Common myeloid progenitor, CD34-positive (primary cell): ENCODE measurements at places on chromosomes 16 and 17.

- DNase-seq: no peak
Measured at GRCh38 chr17:80265205-80266068, 4.8 kb downstream of the RNF213 start.

DNA sequence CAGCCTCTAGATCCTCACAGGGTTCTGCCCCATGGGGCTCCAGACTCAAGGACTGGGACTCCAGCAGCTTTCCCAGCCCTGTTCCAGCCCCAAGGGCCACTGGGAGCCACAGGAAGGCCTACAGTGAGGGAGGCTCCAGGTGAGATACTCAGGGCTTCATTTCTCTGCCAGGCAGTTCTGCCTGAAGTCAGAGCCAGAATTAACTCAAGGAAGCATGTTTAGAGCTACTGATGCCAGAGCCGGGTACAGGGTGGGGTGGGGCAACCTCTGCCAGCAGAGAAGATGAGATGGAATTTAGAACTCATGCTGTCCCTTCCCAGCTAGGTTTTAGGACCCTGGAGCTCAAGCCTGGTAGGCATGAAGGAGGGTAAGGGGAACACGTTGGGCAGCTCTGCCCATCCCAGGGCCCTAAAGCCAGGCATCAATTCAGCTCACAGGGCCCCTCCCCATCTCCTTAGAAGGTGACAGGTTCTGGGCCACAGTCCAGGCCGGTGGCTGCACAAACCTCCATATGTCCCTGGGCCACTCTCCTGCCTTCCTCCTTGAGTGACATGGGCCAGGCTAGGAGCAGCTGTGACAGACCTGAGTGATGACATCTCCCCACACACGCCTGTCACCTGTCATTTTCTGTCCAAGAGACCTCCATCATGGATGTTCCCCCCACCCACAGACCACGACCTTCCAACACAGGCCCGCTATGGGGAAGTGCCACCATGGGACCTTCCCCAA is 24.5 kb upstream of the SPPL2C start:
- DNase-seq: no peak

DNA sequence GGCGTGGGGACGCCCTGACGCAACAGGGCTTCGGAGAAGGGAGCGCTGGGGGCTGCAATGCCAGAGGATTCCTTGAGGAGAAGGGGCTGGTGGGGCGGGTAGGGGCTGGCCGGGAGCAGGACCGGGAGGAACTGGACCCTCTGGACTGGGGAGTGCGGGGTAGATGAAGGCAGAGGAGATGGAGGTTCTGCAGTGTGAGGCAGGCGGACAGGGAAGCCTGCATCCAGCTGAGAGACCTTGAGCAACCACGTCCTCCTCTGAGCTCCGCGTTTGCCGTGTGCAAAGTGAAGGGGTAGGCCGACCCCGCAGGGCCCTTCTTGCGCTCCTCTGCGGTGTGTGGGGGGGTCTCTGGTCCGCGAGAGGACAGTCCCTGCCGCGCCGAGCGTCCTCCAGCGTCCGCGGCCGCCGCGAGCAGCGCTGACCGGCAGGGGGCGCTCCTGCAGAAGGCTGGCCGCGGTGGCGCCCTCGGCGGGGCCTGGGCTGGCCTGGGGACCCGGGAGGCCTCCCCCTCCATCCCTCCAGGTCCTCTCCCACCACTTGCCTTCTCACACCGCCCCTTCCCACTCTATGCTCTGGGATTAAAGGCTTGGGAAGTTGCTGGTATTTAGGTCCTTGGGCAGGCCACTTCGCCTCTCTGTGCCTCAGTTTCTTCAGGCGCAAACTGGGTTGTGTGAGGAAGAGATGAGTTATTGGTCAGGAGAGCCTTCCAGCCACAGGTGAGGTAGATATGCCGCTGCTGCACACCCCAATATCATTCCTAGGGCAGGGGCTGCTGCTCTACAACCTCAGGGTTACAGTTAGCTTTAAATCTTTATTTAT is 9.6 kb upstream of the WNT9B start:
- peak; percentile 46 for DNase-seq

- no peak for DNase-seq
Measured at GRCh38 chr17:80998748-80999535, 7.3 kb downstream of the CHMP6 start.

DNA sequence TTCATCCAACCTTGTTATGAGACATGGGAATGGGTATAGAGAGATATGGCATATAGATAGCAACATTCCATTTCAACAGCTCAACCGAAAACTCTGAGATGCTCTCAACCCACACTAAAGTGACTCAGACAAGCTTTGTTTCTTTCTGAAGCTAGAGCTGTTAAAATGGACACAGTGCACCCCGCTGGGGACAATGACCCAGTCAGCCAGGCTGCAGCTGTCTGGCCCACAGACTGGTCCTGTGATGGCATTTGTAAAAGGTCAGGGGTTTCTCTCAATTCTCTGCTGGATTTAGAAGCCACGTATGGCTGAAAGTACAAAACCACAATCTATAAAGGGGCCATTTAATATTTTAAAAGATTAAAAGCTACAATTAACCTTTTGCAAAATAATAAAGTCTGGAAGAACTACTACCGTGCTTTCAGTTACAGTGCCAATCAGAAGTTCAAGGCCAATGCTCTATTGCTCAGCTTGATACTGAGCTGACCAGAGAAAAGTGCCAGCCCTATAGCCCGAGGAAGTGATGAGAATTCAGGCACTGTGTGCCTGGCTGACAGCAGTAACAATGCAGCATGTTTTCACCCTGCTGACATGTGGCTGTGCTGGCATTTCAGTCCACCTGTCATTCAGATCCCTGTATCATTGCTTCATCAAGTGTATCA is 60.2 kb downstream of the TEX2 start:
- no peak for DNase-seq

- no peak for DNase-seq
Measured at GRCh38 chr16:2174396-2175131, 19.0 kb downstream of the TRAF7 start.

GRCh38 chr17:42421507-42422338 is 1.3 kb downstream of the CAVIN1 start:
- no peak for DNase-seq

DNA sequence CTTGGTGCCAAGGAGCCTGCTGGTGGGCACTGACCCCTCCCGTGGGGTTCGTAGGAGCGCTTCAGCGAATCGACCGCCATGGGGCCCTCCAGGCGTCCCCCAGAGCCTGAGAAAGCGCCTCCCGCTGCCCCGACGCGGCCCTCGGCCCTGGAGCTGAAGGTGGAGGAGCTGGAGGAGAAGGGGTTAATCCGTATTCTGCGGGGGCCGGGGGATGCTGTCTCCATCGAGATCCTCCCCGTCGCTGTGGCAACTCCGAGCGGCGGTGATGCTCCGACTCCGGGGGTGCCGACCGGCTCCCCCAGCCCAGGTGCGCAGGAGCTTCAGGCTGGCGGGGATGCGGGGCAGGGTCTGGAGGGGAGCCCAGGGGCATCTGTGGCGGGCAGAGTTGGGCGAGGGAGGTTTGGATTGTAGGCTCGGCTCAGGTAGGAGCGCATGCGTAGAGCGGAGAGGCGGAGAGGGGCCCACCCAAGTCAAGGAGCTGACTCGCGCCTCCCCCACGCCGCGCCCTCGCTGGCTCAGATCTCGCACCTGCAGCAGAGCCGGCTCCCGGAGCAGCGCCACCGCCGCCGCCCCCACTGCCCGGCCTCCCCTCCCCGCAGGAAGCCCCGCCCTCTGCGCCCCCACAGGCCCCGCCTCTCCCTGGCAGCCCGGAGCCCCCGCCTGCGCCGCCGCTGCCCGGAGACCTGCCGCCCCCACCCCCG is 19.8 kb downstream of the FMNL1 start:
- DNase-seq: no peak

DNA sequence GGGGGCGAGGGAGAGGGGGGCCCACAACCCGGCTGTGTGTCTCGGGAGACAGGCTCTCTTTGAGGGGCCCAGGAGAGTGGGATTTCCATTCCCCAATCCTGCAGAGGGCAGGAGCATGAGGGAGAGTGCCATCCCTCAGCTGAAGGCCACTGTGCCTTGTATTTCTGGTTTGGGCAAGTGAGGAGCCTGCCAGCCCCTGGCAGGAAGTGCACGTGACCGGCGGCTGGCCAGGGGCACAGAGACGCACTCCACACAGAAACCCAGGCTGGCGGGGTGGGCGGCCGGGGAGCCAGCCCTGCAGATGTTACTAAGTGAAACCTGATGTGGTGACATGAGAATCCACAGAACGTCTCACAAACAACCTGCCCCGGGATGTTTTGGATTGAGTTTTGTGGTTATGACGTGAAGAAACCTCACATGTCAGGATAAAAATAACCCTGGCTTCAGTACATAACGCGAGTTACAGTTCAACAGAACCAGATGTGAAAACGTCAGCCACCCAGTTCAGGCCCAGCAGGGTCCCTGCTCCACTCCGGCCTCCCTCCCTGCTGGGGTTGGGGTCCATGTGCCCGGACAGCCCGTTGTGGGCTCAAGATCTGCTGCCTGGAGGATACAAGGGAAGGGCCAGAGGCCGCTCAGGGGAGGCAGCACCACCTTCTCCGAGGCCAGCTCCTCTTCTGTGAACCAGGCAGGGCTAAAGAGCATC is 51.7 kb upstream of the MTSS2 start:
- peak; percentile 96 for DNase-seq

DNA sequence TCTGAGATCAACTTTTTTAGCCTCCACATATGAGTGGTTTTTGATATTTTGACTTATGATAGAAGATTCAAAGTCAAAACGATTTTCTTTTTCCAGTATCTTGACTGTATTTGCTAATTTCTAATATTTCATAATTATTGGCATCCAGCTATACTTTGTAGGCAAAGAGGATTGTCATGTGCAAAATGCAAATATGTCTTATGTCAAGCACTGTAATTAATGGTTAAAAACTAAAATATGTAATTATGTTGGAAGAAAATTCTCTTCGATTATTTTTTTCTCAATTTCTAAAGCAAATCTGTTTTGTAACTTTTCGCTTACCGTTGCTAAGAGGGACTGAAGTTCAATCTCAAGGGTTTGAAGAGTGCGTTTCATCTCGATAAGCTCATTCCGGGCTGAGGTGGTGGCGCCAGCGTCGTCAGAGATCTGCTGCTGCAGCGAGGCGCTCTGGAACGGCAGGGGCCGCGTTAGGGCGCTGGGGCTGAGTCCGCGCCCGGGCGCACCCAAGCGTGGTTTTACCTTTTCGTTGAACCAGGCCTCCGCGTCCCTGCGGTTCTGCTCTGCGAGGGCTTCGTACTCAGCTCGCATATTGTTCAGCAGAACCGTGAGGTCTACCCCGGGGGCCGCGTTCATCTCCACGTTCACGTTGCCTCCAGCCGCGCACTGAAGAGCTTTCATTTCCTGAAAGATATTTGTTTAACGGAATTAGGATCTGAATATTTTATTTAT is 3.0 kb downstream of the KRT27 start:
- peak; percentile 22 for DNase-seq

GRCh38 chr17:39852239-39852638 is 11.9 kb downstream of the IKZF3 start:
- peak; percentile 19 for DNase-seq

GRCh38 chr16:51500306-51500705 is 349.2 kb upstream of the SALL1 start:
- DNase-seq: no peak

DNA sequence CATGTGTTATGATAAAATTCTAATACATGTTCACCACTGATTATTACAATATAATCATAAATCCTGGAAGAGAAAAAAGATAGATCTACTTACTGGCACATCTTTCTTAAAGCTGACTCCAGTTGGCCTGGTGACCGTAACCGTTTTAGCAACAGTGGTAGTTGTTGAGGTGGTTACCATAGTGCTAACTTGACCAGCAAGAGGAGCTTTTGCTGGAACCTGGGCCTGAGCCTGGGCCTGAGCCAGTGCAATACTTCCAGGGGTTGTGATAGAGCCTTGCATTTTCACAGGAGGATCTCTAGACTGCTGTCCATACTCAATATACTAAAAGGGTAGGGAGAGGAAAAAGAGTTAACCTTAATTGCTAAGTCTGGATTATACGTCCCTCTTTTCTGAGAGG is 36.2 kb downstream of the SETD6 start:
- DNase-seq: no peak

DNA sequence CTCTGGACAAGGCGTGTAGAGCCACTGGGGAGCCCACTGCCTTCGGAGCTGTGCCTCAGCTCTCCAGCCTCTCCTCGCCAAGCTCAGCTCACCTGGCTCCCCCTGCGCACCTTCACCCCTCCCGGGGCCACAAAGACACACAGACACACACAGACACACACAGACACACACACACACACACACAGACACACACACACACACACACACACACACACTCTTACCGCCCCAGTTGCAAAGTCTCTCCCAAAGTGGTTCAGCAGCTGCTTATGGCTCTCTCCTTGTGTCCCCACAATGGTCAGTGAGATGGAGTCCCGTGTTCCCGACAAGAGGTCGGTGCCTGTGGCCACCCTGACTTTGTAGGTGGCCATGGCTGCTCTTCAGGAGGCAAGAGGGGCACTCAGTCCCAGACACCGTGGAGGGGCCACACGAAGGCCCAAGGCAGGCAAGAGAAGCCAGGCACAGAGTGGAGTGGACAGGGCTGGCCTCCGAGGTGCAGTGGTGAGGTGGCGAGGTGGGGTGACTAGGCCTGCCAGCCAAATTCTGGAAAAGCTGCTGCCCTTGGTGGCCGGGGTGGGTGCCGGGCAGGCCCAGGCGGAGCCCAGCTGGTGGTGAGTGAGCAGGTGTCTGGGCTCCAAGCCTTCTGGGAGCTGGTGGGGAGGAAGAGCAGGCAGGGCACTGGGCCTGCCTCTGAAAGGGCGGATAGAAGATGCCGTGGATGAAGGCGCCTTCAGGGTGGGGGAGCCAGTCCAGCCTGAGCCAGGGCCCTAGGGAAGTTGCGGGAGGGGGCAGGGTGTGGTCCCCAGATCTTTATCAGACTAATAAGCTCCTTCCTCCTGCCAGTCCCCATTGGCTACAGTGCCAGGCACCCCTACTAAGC is at the start of gene ALOX12B:
ALOX12B (minus strand) TSS at position 642 of the 877 bp plus-strand sequence; CDS start at position 368, 274 bp downstream.
- no peak for DNase-seq

DNA sequence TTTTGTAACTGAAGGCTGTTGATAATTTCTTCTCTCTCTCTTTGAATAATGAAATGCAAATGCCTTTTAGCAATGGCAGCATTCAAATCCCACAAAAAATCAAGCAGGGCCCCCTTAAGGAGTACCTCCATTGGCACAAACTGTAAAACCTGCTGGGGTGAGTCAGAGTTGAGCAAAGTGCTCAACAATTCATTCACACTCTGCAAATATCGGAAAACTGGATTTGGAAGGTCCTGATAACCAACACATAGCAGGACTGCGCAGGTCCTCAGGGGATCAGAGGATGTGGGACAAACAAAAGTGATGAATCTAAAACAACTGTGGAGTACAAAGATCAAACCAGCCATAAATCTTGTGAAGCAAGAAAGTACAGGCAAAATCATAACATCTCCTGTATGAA is 5.6 kb downstream of the CMTR2 start:
- no peak for DNase-seq

GRCh38 chr16:85548375-85548774 is 64.7 kb upstream of the GSE1 start:
- no peak for DNase-seq

- no peak for DNase-seq
Measured at GRCh38 chr17:42817866-42818265, 6.2 kb downstream of the BECN1 start.

DNA sequence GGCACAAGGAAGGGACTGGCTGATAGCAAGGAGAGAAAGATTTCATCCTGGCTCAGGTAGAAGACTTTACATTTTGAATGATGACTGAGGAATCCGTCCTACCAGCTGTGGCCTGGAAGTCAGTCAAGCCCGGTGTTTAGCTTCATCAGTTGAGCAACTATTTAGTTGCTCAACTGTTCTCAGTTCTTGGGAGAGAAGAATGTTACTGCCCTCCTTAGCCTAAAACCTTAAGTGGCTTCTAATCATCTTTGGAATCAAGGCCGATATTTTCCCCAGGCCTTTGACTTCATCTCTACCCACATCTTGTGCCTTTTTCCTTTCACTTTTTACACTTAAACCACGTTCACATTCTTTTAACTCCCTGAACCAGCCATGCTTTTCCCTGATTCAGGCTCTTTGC is 17.3 kb upstream of the RBL2 start:
- no peak for DNase-seq
